ENCODE measurements at places on chromosomes 2 and 18.
A peak's percentile ranks its signal among the peaks of the same experiment; 100 is the strongest.

DNA sequence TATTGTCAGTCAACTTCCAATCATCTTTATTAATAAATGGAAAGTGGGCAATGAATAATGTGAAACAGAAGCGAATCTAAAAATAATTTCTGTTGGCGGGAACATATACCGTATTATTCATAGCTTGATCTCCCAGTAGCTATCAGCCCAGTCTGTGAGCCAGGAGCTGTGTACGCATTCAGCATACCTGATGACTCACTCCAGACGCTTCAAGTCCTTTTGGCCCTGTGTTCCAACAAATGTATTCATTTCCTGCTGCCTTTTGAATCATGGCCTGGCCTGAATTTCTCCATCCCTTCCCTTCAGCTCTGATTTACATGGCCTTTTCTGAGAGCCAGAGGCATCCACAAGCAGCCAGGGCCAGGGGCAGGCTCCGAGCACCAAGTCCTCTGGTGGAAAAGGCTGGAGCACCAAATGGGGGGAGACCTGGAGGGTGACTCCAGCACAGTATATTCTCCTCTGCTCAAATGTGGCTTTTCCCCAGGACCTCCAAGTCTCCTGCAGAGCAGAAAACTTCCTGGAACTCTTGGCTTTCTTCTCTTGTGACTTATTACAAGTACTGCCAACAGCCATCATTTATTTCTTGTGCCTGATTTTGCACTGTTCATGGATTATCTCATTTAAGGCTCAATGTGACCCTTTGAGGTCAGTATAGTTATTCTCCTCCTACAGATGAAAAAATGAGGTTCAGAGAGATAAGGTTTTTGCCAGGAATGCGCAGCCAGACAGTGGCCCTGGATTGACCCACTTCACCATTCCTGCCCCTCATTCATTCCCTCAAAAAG is 108.7 kb downstream of the EN1 start:
- peak; percentile 57 for DNase-seq

DNA sequence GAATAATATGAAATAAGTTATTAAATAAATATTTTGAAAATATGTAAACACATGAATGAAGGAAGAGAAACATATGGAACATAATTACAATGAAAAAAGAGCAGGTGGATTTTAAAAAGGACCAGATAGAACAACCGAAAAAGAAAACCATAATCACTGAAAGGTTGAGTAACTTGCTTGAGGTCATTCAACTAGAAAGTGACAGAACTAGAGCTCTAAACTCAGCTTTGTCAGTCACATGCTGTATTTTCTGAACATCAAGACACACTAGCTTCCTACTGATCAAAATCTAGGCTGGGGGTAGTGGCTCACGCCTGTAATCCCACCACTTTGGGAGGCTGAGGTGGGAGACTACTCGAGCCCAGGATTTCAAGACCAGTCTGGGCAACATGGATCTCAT is 30.0 kb upstream of the ITGAV start:
- DNase-seq = no peak

DNA sequence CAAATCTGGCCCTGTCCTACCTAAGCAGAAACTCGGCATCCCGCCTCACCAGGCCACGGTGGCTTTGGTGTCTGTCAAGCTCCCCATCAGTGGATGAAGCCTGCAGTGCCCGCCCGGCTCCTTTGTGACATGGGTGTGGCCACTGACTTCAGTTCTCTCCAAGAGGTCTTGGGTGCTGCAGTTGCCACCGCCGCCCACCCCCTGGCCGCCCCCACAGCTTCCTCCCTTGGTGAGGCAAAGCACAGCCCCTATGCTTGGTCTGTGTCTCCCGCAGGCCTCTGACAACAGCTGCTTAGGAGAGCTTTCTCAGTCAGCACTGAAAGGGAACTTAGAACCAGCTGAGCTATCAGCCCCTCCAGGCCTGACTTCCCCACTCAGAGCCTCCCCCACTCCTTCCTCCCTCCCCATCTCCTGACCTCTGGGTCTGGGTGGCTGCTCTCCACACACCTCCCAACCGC is 22.9 kb upstream of the GPR55 start:
- DNase-seq = no peak

DNA sequence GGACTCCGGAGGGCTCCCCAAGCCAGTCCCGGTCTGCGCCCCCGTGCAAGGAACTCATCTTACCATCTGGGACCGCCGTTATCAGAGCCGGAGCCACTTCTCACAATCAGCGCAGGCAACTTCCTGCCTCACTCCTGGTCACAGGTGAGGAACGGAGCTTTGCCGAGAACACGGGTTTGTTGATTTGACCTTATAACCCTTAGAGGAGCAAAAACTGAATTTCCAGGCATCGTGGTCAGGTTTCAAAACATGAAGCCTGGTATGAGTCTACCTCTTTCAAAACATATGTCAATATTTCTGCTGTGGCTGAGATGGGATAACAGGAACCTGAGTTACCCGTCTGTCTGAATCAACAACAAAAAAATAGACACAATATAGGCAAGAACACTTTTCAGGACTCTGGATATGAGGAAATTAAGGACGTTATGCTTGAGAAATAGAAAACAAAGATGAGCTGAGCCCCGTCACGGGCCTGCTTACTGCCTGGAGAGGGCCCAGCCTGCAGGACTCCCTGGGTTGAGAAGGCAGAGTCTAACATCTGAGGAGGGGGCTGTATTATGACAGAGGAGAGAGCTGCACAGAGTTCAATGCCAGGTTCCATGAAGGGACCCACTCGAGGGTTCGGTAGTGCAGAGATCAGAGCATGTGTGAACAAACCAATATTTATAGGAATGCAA is 148.7 kb downstream of the NDUFA10 start:
- DNase-seq = no peak

DNA sequence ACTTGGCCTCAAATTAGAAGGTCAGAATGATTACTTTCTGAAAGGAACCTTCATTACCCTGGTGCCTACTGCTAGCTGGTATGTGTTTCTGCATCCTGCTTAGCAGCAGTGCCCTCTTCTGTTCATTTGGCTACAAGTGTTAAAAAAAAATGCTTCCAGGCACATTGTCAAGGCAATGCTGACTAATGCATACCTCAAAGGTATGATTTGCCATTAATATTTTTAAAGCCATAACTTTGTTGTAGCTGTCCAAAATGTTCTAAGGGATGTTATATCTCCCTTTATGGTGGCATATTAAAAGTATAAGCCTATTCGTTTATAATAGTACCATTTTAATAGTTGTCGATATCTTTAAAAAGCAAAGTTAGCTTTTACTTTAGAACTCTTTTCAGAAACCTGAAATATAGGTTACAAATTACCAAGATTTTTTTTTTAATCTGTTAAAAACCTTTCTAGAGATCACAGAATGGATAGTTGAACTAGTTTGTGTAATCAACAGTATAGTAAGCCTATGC is 52.0 kb upstream of the FAM171B start:
- peak; percentile 67 for DNase-seq

- no peak for DNase-seq
Measured at GRCh38 chr2:106664669-106665068, 177.5 kb downstream of the CD8B2 start.

- DNase-seq = no peak
Measured at GRCh38 chr2:153487448-153487847, 8.9 kb upstream of the RPRM start.

DNA sequence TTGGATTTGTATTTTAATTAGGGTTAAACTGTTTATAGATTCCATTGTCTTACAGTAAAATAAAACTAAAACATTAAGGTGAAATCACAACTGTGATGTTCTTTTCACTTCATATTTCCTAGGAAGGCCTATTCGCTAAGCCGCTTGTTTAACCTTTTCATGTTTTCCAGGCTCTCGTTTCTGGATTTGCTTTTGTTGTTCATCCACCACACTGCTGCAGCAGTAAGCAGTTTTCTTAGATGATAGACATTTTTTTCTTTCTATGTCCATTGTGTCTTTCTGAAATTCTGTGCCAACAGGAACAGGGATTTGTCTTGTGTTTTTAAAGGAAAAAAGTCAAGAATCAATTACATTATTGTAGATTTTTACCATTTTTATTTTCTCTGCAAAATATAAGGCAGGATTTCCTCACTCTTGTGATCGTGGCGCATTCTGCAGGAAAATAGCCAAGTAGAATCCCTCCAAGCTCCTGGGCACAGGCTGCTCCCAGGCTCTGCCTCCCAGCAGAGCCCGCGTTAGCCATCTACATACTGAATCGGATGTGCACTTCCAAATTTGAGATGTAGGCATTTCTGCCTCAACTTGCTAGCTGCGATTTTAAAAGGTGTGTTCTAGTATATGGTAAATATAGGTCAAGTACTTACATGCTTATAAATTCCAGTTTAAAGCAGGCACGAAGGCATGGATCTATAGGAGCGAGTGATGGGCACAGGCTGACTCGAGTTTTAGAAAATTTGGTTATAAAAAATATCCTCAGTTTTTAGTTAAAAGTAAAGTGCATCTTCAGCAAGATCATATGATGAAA is 10.2 kb downstream of the TSHZ1 start:
- no peak for DNase-seq

GRCh38 chr2:68083346-68083745 is 20.5 kb upstream of the C1D start:
- no peak for DNase-seq

DNA sequence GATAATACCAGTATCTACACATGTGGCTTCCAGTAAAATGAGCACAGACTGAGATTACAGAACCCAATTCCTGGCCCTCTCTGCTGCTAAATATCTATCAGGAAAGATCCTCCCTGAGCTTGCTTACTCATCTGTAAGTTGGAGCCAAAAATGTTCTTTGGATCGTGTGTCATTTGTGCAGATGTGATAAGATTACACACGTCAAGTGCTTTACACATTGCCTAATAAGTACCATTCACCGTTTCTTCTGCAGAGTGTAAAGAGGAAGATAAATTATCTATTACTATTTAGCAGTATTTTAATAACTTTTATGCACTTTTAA is 23.2 kb upstream of the SLC20A1 start:
- DNase-seq = no peak

- DNase-seq = no peak
Measured at GRCh38 chr2:26575836-26576564, 65.2 kb downstream of the CIB4 start.

GRCh38 chr18:38525039-38525438 is 959.4 kb upstream of the CELF4 start:
- peak; percentile 62 for DNase-seq

GRCh38 chr2:230877759-230878598 is 13.2 kb downstream of the ITM2C start:
- DNase-seq = no peak

DNA sequence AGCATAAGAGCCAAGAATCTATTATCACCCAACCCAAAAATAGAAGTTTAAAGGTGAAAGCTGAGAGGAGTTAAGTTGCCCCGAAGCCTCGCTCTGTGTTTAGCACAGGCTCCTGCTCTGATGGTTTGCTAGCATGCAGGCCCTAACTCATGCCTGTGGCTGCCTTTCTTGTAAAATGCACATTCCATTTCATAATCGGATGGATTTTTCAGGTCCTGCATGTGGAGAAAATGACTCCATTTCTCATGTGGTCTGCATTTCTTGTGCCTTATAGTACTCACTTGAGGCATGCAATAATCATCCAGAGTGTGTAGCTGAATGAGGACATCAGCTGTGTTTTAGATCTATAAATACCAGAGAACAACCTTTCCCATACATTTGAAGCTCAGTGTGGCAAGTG is 381.8 kb downstream of the CPS1 start:
- DNase-seq = no peak

- no peak for DNase-seq
Measured at GRCh38 chr2:234627308-234627707, 130.4 kb upstream of the ARL4C start.

DNA sequence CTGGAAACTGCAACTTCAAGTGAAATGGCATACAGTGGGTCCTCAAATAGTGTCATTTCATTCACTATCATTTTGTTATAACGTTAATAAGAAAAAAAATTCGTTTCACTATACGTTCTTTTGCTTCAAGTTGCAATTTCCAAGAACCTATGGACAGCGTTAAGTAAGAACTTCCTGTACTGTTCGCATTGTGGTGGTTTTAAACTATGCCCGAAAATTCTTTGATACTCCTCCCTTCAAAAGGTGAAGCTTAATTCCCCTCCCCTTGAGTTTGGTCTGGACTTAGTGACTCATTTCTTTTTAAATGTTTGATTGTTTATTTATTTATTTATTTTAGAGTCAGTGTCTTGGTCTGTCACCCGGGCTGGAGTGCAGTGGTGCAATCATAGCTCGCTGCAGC is 20.7 kb downstream of the GNLY start:
- DNase-seq = peak; percentile 74

DNA sequence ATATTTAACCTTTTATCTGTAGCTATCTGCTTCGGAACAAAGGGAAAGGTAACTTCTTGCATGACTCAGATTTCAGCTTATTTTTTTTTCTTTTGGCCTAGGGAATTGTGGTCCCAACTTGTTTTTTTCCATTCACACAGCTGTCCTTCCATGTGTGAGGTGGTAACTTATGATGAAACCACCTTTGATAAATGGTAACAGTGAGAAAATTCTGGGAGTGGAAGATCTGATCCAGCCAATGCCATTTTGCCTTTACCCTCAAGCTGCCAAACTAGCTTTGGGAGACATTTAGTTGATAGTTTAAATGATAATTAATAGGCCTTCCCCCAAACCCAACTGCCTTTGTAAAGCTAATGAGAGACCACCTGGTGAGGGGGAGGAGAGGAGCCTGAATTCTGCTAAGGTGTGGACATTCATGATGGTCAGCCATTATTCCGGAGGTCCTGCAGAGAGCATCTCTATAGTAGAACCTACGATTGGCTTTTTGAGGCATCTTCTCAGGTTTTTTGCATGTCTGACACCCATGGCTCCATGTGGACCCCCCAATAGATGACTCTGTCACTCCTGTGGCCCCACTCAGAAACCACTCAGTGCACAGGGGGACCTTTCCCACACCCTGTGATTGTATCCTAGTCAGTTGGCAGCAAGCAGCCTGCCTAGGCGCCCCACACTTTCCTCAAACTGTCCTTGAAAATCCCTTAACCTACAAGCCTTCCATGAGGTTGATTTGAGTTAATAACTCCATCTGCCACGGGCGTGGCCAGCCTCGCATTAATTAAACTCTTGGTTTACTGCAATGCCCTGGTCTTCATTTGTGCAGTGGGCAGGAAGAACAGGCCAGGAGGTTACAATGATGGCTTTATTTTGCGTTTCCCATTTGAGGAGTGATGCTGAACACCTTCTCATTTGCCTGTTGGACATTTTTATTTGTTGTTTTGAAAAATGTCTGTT is 263.5 kb upstream of the PXDN start:
- DNase-seq = peak; percentile 77

DNA sequence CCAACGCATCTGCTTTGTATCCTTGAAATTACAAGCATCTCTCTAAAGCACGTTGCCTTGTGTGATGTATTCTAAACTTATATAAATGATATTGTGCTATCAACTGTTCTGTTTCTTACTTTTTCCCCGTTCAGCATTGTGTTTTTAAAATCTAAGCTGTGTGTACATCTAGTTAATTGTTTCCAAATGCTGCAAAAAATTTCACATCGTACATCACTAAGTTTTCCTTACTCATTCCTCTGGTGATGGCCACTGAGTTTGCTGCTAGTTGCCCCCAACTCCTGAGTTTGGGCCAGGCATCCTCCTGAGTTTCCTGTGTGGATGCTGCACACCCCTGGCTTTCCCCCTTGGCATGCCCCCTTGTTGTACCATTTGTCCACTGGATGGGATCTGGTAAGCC is 139.7 kb downstream of the MYCN start:
- DNase-seq = no peak

- peak; percentile 9 for DNase-seq
Measured at GRCh38 chr2:151106805-151107506, 154.7 kb downstream of the RBM43 start.
